Activated CD4-positive, alpha-beta T cell treated with anti-CD3 and anti-CD28 coated beads for 36 hours (primary cell): ENCODE measurements at places on chromosomes 4 and X. TPM values are rescaled to one million over a fixed set of nuclear protein-coding genes. Genes with fewer than 3 reads are reported as not detected.
A peak's percentile ranks its signal among the peaks of the same experiment; 100 is the strongest.

- no peak for DNase-seq
Observed at GRCh38 chr4:127648061-127648460, 15.3 kb downstream of the INTU start.

The PAGE2B gene
- 0.55 TPM for total RNA-seq

DNA sequence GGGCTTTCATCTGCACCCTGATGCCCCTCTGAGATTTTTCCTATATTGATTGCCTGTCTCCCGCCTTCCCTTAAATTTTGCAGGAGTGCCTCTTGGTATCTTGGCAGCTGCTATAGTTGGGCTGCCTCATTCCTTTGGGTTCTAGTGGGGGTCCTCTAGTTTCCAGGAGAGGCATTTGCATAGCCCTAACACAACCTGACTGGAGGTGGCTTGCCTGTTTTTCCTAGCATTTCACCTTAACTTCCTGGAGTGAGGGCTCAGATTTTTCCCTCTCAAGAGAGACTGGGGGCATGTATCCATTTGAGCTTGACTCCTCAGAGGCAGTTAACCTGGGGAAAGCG, 46.0 kb downstream of the UGT2A3 start:
- no peak for DNase-seq

The RRAGB gene
- 4.3 TPM for total RNA-seq

The GATB gene
- 21.2 TPM for total RNA-seq

GRCh38 chr4:4647041-4647440, 105.2 kb upstream of the STX18 start:
- no peak for DNase-seq

- no peak for DNase-seq
Observed at GRCh38 chr4:173998471-173999144, 284.9 kb downstream of the FBXO8 start.

DNA sequence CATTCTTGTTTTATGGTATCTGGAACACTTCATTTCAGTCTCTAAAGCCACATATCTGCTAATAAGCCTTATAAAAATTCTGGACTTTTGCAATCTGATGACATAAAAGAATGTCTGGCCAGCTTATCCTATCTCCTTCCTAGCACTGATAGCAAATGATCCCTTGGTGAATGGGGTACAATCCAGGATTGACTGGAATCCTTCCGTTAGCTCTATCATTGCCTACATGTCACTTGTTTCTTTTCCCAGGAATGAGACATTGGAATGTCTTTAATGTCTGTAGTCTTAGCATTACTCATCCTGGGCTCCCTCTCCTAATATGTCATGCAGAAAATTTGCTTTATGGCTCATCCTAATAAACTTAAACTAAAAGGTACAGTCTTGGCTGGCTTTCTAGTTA, 14.8 kb upstream of the PABPC4L start:
- DNase-seq = no peak

DNA sequence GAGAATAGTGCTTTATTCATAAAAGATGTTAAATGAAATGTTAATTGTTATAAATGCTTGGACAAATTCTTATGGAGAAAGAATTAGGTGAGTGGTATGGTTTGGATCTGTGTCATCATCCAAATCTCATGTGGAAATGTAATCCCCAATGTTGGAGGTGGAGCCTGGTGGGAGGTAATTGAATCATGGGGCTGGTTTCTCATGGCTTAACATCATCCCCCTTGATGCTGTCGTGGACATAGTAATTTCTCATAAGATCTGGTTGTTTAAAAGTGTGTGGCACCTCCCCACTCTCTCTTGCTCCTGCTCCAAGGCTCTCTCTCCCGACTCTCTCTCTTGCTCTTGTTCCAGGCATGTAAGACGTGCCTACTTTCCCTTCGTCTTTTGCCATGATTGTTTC, 22.5 kb downstream of the GYPE start:
- no peak for DNase-seq

The SATL1 gene
- total RNA-seq = not detected

DNA sequence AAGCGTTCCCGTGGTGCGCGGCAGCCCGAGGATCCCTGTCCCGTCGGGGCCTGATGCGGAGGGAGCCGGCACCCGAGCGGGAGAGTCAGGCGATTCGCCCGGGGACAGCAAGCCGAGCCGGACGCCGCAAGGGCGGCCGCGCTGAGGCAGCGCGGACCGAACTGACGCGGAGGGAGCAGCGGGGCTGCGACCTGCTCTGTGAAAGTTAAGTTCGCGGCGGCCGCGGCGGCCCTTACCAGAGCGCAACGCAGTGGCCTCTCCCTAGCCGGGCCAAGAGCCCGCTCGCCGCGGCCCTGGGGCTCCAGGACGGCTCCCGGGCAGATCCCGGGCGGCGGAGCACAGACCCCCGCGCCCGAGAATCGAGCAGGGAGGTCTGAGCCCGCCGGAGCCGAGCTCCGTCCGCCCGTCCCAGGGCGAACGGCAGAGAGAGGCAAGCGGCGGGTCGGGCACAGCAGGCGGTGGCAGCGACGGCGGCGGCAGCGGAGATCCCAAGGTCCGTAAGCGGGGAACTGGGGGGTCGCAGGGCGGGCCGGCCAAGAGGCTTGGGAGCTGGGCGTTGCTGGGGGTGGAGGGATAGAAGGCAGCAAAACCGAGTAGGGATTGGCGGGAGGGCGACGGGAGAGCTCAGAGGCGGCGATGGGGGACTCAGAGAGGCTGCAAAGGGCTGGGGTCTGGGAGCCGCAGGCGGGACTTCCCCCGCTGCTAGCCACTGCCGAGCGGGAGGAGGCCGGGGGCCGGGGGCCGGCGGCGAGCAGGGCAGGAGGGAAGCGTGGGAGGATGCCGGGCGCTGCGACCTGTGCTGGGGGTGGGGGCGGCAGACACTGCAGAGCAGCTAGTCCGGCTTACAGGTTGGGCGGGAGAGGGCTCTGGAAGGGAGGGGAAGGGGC, 1.0 kb downstream of the GPR50 start:
- DNase-seq = no peak

DNA sequence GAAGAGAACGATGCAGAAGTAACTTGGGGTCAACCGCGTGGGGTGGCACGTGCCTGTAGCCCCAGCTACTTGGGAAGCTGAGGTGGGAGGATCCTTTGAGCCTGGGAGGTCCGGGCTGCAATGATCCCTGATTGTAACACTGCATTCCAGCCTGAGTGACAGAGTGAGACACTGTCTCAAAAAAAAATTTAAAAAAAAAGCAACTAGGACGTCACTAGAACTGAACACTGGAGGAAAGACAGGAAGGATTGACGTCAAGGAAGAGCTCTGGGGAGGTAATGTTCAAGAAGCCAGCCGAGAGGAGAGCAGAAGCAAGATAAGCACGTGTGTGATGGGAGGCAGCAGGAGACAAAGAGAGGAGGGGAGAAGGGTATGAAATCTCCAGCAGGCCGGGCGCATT, 28.7 kb downstream of the S100G start:
- no peak for DNase-seq

The VCX2 gene
- total RNA-seq = not detected

The ARHGAP36 gene
- total RNA-seq = not detected

The MRPL1 gene
- 70.6 TPM for total RNA-seq

The SLC30A9 gene
- total RNA-seq = 55.8 TPM

- DNase-seq = no peak
Observed at GRCh38 chr4:103996637-103997036, 276.9 kb upstream of the TACR3 start.

DNA sequence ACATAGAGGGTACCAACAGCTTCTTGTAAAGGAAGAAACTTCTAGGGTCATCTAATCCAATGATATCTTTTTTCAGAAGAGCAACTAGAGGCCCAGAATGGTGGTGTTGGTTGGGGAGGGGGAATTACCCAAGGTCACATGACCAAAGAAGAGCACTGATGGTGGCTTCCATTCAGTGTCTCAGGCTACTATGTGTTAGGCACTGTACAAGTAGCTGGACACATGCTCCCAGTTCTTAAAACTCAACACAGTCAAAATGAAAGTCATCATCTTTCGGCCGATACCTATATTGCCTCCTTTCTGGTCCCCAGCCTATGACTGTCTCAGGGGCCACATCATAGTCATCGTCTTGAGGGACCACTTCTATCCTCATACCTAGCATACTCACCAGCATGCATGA, 88.1 kb downstream of the ARHGAP6 start:
- DNase-seq = no peak

The SPANXA2 gene
- not detected for total RNA-seq

GRCh38 chrX:46559062-46559461, 13.8 kb upstream of the ZNF674 start:
- DNase-seq = no peak

DNA sequence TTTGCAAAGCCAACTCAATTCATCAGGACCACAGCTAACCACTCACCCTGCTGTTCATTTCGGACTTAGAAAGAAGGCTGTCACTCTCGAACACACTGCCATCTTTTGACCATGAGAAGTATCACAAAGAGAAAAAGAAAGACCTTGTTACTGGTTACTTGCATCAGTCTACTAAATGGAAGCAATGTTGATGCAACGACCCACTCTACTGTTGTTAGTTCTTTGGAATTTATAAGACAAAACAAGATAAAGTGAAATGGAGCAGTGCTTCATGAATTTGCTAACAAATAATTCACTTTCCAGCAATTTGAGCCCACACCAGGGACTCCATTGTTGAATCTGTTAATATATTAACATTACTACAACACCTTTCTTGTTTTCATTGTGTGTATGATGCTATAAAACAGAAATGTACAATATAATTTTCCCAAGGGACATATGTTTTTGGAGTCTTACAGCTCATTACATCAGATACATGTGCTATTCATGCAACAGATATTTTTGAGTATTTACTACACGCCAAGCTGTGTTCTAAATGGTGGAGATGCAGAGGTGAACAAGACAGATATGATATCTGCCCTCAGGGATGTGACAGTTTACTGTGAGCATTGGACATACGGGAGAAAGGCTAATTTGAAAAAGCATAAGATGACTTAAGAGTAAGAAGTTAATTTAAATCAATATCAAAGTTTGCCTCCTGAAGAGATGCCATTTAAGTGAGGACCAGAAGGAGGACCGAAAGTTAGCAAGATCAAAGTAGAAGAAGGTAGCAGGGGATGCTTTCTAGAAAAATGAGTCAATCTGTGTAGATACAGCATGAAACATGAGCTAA, 87.2 kb downstream of the AREG start:
- peak; percentile 20 for DNase-seq

DNA sequence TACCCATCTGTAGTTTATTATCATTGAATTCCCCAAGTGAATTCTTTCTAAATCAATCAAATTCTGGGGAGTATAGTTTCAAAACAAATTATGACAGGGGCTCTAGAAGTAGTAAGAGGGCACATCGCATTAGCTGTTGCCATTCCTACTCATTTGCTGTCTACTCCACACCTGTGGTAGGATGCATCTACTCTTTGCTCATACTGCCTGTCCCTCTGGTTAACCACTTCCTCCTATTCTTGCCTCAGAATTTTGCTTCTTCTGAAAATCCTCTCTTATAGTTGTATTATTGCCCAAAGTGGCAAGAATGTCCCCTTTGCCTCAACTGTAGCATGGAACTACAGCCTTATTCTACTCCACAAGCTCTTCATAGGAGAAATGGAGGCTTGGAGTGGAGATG, 12.7 kb upstream of the DGKK start:
- DNase-seq = no peak

- no peak for DNase-seq
Observed at GRCh38 chr4:15385928-15386327, 41.9 kb upstream of the C1QTNF7 start.

GRCh38 chrX:150697641-150698040, 4.4 kb downstream of the MTMR1 start:
- peak; percentile 47 for DNase-seq

DNA sequence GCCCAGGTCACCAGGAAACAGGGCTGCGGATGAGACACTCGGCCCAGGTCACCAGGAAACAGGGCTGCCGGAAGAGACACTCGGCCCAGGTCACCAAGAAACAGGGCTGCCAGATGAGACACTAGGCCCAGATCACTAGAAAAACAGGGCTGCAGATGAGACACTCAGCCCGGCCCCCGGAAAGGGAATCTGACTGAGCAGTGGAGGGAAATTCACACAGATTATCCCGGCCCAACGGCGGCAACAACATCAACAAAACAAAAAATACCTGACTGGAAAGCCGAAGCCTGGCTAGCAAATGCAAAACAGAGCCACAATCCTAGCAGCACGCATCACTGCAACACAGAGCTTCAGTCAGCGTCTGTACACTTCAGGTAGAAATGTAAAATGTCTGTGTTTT, 20.7 kb downstream of the AFAP1 start:
- DNase-seq = no peak
